Thoracic aorta (tissue), 2 donors: ENCODE measurements at places on chromosomes 6 and 20.

DNA sequence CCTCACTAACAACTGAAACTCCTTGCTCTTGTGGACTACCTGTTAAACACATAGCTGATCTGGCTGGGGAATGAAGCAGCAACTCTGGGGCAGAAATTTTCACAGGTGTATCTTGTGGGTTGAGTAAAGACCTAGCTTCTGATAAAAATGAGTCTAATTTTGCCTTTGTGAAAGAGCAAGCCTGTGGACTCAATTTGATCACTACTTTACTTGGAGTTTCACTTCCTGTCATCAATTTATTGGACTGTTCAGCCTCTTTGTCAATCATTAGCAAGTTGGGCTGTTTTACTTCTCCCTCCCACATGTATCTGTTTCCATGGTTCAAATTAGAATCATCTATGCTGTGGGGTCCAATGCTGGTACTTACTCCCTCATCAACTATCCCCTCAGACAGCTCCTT is 29.6 kb upstream of the CRIP3 start:
- DNase-seq = no peak

GRCh38 chr20:23278172-23278571 is 72.4 kb upstream of the NXT1 start:
- DNase-seq = no peak

DNA sequence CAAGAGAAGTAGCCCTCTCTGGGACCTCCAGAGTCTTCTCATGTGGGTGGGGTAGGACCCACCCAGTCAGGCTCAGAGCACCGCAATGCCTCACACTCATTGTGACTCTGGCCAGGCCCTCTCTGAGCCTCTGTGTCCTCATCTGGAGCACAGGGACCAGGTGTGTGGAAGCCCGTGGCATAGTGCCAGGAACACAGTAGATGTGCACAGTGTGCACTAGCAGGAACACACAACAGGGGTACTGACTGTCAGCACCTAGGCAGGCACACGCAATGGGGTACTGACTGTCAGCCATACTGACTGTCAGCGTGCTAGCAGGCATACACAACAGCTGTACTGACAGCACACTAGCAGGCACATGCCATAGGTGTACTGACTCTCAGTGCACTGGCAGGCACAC is 2.0 kb upstream of the STMN3 start:
- no peak for DNase-seq

- no peak for DNase-seq
Measured at GRCh38 chr20:46507760-46508407, 5.5 kb downstream of the ZNF334 start.

DNA sequence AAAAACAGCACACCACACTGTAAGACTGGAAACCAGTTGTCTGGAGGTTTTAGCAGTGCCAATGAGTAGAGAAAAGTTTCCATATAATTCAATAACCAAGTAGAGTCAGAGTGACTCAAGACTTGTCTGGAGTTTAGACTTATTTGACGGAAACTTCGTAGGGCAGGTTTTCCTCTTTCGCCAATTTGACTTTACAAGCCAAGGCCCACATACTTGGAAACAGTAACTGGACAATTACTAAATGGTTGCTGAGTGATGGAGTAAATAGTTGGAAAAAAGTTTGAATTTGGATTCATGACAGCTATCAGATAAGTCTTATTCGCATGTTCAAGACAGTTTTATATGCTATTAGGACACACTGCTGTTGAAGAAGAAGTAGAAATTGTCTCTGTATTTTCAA is 48.1 kb upstream of the CTAGE9 start:
- no peak for DNase-seq

- DNase-seq = no peak
Measured at GRCh38 chr6:7680393-7681075, 45.4 kb upstream of the BMP6 start.
